ENCODE measurements at places on chromosomes 4 and X.
A peak's percentile ranks its signal among the peaks of the same experiment; 100 is the strongest.

GRCh38 chrX:1542994-1543725 is 6.2 kb upstream of the P2RY8 start:
- DNase-seq, result no peak

- no peak for DNase-seq
Observed at GRCh38 chr4:89249313-89249712, 58.3 kb downstream of the GPRIN3 start.

GRCh38 chrX:85309717-85310116 is 65.9 kb downstream of the ZNF711 start:
- no peak for DNase-seq

DNA sequence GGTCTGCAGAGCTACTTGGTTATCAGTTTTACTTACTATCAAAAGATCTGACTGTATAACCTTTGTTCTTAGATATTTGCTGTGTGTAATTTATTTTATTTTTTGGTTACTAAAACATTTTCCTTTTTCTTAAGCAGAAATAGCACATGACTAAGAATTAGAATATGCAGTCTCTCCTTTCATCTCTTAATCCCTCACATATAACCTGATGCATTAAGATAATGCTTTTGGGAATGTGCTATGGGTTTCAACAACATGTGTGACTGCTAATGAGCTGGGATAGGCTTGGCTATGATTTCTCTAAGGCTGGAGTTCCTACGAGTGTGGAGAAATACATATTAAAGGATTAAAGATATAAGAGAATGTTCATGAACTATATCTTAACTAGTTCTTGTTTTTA is 41.5 kb downstream of the SHROOM3 start:
- DNase-seq, result no peak

DNA sequence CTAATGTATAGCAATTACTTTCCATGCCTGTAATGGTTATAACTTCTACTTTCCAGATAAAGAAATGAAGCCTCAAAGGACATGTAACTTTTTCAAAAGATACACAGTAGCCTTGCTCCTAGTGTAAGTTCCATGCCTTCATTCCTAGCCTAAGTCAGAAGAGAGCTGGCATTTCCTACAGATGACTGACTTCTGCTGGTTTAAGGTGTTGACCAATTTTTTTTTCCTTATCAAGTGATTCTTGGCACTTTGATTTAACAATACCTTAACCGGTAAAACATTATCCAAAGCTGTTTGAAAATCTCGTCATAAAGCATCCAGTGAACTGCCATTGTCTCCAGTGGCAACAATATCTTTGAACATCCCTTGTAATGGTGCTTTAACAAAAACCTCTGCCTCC is 145.1 kb upstream of the VCX3A start:
- DNase-seq, result no peak

- peak; percentile 31 for DNase-seq
Observed at GRCh38 chrX:119698845-119699244, 5.9 kb upstream of the SEPTIN6 start.

- DNase-seq, result no peak
Observed at GRCh38 chr4:137700072-137700471, 167.8 kb upstream of the PCDH18 start.

DNA sequence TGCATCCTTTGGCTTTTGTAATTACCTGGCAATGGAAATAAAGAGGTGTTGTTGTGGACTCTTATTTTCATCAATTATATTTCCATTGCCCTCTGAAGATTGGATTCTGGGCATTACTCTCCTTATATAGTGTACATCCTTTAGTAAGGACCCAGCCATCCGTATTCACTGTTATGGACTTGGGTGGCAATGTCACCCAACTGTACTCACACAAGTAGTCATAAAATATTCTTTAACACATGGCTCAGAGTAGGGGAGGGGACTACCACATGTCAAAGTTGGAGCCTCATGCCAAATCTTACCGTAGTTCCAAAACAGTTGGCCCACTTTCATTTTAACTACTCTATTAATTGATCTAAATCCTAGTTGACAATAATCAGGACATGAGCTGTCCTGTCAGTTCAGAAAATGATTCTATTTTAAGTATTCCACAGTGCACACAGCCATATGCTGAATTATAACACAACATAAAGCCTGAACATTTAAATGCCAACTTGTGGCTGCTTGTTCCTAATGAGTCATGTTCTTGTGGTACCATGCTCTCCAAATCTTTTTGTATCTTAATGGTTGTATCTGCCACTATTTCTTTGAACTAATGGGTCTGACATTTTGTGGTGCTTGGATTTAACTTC is 4.9 kb downstream of the FRAS1 start:
- peak; percentile 12 for DNase-seq

GRCh38 chr4:152734015-152734698 is 45.4 kb downstream of the TIGD4 start:
- DNase-seq, result peak; percentile 29

DNA sequence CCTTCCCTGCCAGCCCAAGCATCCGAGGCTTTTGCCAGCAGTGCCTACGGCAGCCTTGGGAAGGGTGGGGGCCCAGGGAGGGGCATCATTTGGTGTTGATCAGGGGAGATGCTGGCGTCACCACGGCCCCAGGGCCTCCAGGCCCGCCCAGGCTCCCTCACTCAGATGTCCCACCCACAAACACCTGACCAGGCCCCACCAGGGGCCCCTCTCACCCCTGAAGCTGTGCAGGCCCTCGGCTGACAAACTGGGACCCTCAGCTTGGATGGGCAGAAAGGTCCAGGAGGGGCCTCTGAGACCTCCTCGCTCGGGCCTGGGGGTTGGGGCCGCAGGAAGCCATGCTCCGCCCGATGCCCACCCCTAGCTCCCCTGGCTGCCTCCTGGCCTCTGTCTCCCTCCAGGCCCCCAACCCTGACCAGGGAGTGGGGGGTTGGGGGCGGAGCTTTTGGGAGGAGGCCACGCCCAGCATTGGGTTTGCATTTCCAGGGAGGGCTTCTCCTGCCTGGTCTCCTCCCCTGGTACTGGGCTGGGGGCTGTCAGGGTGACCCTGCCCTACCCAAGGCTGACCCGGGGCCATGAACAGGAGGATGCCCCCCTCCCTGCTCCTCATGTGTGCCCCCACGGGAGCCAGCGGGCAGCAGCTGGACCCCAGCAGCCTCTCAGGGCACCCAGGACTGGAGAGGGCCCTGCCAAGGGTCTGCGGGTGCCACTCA is 33.4 kb upstream of the SPON2 start:
- DNase-seq, result no peak

- no peak for DNase-seq
Observed at GRCh38 chr4:168619266-168619631, 122.4 kb downstream of the PALLD start.

- no peak for DNase-seq
Observed at GRCh38 chrX:68995386-68995779, 166.6 kb downstream of the EFNB1 start.

DNA sequence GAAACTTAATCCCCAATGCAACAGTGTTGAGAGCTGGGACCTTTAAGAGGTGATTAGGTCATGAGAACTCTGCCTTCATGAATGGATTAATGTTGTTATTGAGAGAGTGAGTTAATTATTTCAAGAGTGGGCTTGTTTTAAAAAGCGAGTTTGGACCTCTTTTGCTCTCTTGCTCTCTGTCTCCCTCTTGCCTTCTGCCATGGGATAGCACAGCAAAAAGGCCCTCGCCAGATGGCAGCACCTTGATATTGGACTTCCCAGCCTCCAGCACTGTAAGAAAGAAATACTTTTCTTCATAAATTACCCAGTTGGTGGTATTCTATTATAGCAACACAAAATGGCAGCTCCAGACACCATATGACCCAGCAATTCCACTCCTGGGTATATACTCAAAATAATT is 7.0 kb upstream of the ATP6AP2 start:
- DNase-seq, result no peak

DNA sequence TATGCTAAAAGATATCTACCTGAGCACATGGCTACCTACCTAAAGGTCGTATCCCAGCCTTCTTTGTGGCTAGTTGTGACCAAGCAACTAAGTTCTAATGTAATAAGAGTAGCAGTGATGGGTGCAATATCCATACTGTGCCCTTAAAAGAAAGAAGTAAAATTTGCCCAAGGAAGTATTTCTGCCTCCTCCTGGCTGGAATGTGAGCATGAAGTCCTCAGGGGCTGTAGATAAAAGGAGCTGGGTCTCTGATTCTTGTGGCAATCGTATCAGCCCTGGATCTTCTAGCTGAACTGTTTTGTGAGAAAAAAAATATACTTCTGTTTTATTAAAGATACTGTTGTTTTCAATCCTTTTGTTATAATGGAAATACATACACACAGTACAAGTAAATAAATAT is 217.4 kb downstream of the GPAT3 start:
- no peak for DNase-seq

- peak; percentile 55 for DNase-seq
Observed at GRCh38 chr4:121726642-121727268, 30.0 kb upstream of the ANXA5 start.

All from Ammon's horn (tissue), 1 donor.